Caco-2 (cell line): ENCODE measurements at places on chromosomes 1 and 21. TPM values are rescaled to one million over a fixed set of nuclear protein-coding genes. Genes with fewer than 3 reads are reported as not detected.

- peak overlapping the region; percentile 16 for H3K27ac ChIP-seq
- H3K27me3 ChIP-seq, result no peaks in the 10 kb centered on the region
- H3K4me1 ChIP-seq, result peaks cover 18% of the 10 kb centered on the region
- DNase-seq, result no peak
- no peaks in the 10 kb centered on the region for H3K36me3 ChIP-seq
Measured at GRCh38 chr1:224623743-224624333, 7.7 kb downstream of the CNIH3 start.

DNA sequence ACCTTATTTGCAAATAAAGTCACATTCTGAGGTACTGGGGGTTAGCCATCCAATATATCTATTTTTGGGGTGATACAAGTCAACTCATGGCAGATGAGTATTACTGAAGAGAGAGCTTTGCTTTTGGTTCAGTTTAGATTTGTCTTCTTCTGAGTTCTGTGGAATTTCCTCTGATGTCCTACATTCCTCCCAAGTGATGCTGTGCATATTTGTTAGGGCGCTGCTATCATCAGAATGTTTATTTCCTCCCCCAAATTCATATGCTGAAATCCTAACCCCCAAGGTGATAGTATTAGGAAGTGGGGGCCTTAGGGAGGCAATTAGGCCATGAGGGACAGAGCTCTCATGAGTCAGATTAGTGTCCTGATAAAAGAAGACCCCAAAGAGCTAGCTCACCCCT is 96.2 kb upstream of the WLS start:
- no peak overlapping the region for H3K27ac ChIP-seq
- H3K27me3 ChIP-seq, result no peaks in the 10 kb centered on the region
- no peak overlapping the region for H3K4me3 ChIP-seq

DNA sequence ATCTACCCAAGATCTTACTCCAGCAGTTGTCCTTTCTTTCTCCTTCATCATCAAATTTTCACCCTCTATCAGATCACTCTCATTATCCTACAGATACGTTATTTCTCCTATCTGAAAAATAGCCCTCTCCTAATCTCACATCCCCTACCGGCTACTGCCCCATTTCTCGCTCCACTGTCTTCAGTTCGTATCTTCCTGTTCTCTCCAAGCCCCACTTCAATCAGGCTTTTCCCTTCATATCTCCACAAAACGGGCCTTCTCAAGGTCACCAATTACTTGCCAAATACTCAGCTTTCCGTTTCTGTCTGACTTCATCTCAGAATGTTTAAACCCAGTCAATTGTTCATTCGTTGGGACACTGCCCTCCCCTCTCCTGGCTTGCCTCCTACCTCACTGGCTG is 32.4 kb downstream of the SLC30A1 start:
- no peak overlapping the region for H3K27ac ChIP-seq
- no peaks in the 10 kb centered on the region for H3K27me3 ChIP-seq
- H3K4me3 ChIP-seq, result no peak overlapping the region

DNA sequence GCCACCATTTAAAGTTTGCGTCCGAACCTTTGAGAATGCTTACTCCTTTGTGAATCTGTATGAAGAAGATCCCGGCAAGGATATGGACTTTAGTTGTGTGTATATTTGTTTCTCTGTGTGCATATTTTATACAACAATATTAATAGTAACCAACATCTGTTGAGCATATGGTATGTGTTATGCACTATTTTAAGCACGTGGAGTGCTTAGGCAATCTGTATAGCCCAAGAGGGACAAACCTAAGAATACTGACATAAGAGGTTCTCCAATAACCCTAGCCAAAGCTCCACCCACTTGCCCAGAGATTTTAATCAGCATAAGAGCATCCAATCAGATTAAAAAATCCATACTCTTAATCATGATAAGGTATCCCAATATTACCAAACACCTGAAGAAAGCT is 92.7 kb downstream of the MAB21L3 start:
- H3K4me3 ChIP-seq, result no peak overlapping the region
- H3K4me1 ChIP-seq, result no peaks in the 10 kb centered on the region
- no peaks in the 10 kb centered on the region for H3K27me3 ChIP-seq

GRCh38 chr1:157993147-157993917 is at the start of gene KIRREL1:
Gene KIRREL1, plus strand, starts transcription at chr1:157993645. Its CDS starts 32 bp downstream, at chr1:157993677.
- no peaks in the 10 kb centered on the region for H3K27me3 ChIP-seq
- peak within 1 kb of the TSS; percentile 80 for H3K4me3 ChIP-seq
- no peaks in the 10 kb centered on the region for H3K36me3 ChIP-seq
- peak within 1 kb of the TSS; percentile 96 for H3K27ac ChIP-seq
- DNase-seq, result peak; percentile 71

GRCh38 chr1:119737040-119737682 is 25.4 kb downstream of the PHGDH start:
- no peaks in the 10 kb centered on the region for H3K27me3 ChIP-seq
- H3K4me1 ChIP-seq, result no peaks in the 10 kb centered on the region
- H3K36me3 ChIP-seq, result peaks cover 8% of the 10 kb centered on the region; the same call in 1 of the 2 replicates
- DNase-seq, result no peak
- no peak overlapping the region for H3K4me3 ChIP-seq
- H3K27ac ChIP-seq, result no peak overlapping the region

DNA sequence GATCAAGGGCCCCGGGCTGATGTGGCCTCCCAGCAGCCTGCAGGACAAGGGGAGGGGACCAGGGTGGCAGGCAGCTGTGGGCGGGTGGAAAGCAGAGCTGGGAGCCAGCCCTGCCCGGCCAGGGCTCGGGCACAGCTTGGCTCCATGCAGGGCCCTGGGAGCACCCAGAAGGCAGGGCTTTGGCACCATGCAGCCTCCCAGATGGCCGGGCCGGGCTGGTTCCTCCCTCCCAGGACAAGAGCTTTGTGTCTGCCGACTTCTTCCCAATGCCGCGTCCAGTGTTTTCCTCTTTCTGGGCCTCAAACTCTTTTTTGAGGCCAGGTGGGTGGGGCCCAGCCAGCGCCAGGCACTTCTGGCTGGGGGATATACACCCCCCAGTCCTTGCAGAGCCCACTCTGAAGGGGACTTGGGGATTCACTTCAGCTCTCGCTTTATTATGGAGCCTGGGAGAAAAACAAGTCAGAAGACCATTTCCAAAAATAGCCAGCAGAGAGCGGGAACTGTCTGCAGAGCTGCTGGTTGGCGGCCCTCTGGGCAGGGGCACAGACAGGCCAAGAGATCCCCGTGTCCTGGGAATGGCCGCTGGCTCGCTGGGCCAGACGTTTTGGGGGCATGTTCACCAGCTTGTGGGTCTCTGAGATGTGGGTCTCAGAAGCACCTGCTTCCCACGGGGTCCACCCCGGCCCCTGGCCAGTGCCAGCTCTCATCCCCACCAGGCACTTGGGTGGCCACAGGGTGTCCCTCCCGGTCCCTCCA is 103.8 kb upstream of the ARHGEF16 start:
- DNase-seq, result no peak
- no peak overlapping the region for H3K4me3 ChIP-seq
- H3K27ac ChIP-seq, result no peak overlapping the region
- no peaks in the 10 kb centered on the region for H3K36me3 ChIP-seq
- no peaks in the 10 kb centered on the region for H3K27me3 ChIP-seq
- H3K4me1 ChIP-seq, result peaks cover 24% of the 10 kb centered on the region

- no peaks in the 10 kb centered on the region for H3K27me3 ChIP-seq
- H3K4me3 ChIP-seq, result no peak overlapping the region
- no peak for DNase-seq
- H3K4me1 ChIP-seq, result peaks cover 31% of the 10 kb centered on the region
- no peaks in the 10 kb centered on the region for H3K36me3 ChIP-seq
- H3K27ac ChIP-seq, result no peak overlapping the region
Measured at GRCh38 chr1:150807249-150808023, 624 bp downstream of the CTSK start.

GRCh38 chr1:196317535-196318522 is 290.4 kb downstream of the KCNT2 start:
- no peak overlapping the region for H3K4me3 ChIP-seq
- no peaks in the 10 kb centered on the region for H3K36me3 ChIP-seq
- no peaks in the 10 kb centered on the region for H3K27me3 ChIP-seq
- no peaks in the 10 kb centered on the region for H3K4me1 ChIP-seq
- DNase-seq, result peak; percentile 41

DNA sequence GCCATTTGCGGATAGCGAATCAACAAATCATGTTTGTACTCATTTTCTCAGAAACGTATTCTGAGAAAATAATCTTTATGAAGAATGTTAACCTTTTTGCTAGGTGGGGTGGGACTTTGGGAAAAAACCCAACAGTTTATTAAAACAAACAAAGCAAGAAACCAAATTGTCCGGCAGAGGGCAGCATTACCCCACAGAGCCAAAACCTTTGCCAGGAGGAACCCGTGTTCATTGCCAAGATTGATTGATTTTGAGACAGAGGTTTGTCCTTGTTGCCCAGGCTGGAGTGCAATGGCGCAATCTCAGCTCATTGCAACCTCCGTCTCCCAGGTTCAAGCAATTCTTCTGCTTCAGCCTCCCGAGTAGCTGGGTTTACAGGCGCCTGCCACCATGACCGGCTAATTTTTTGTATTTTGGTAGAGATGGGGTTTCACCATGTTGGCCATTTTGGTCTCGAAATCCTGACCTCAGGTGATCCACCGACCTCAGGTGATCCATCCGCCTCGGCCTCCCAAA is 70.8 kb upstream of the RHOU start:
- no peak overlapping the region for H3K4me3 ChIP-seq
- H3K4me1 ChIP-seq, result peaks cover 8% of the 10 kb centered on the region
- no peaks in the 10 kb centered on the region for H3K36me3 ChIP-seq
- no peaks in the 10 kb centered on the region for H3K27me3 ChIP-seq

DNA sequence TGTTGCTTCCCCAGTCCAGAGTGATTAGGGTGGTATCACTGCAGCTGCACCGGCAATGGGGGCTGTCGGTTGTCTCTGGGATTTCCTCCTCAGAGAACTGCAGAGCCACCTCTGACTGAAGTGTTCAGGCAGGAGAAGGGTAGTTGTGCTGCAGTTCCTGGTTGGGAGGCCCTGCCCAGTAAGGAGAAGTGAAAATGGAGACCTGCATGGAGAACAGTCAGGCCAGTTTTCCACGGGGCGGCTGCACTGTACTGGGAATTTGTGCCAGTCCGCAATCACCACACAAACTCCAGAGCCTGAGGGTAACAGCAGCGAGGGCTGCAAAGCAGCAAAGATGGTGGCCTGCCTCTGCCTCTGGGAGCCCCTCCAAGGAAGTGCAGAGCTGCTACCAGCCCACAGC is 58.1 kb upstream of the CCDC190 start:
- no peak overlapping the region for H3K4me3 ChIP-seq
- no peak for DNase-seq
- peak overlapping the region; percentile 33 for H3K27ac ChIP-seq
- H3K36me3 ChIP-seq, result no peaks in the 10 kb centered on the region
- no peaks in the 10 kb centered on the region for H3K4me1 ChIP-seq
- no peaks in the 10 kb centered on the region for H3K27me3 ChIP-seq

- H3K36me3 ChIP-seq, result no peaks in the 10 kb centered on the region
- no peak overlapping the region for H3K27ac ChIP-seq
- H3K27me3 ChIP-seq, result no peaks in the 10 kb centered on the region
- H3K4me1 ChIP-seq, result no peaks in the 10 kb centered on the region
Measured at GRCh38 chr21:26503414-26503813, 69.7 kb downstream of the CYYR1 start.

- no peaks in the 10 kb centered on the region; the same call in 1 of the 2 replicates for H3K27me3 ChIP-seq
- H3K4me1 ChIP-seq, result no peaks in the 10 kb centered on the region
- no peak overlapping the region for H3K27ac ChIP-seq
- H3K4me3 ChIP-seq, result no peak overlapping the region
- no peaks in the 10 kb centered on the region for H3K36me3 ChIP-seq
- no peak for DNase-seq
Measured at GRCh38 chr1:12107718-12108117, 44.6 kb downstream of the TNFRSF8 start.

- peaks cover 2% of the 10 kb centered on the region; the same call in 1 of the 2 replicates for H3K27me3 ChIP-seq
- DNase-seq, result no peak
- H3K36me3 ChIP-seq, result no peaks in the 10 kb centered on the region
- H3K27ac ChIP-seq, result no peak overlapping the region
- H3K4me1 ChIP-seq, result no peaks in the 10 kb centered on the region
Measured at GRCh38 chr1:36857754-36858153, 176.6 kb downstream of the GRIK3 start.

- H3K27me3 ChIP-seq, result no peaks in the 10 kb centered on the region
- H3K36me3 ChIP-seq, result no peaks in the 10 kb centered on the region
- no peak overlapping the region for H3K27ac ChIP-seq
- no peaks in the 10 kb centered on the region for H3K4me1 ChIP-seq
- no peak overlapping the region for H3K4me3 ChIP-seq
Measured at GRCh38 chr1:34054920-34055319, 110.1 kb downstream of the CSMD2 start.

GRCh38 chr1:64623750-64624191 is 121.1 kb upstream of the RAVER2 start:
- H3K27ac ChIP-seq, result no peak overlapping the region
- no peak overlapping the region for H3K4me3 ChIP-seq
- H3K4me1 ChIP-seq, result no peaks in the 10 kb centered on the region
- DNase-seq, result no peak
- no peaks in the 10 kb centered on the region for H3K27me3 ChIP-seq
- H3K36me3 ChIP-seq, result no peaks in the 10 kb centered on the region

DNA sequence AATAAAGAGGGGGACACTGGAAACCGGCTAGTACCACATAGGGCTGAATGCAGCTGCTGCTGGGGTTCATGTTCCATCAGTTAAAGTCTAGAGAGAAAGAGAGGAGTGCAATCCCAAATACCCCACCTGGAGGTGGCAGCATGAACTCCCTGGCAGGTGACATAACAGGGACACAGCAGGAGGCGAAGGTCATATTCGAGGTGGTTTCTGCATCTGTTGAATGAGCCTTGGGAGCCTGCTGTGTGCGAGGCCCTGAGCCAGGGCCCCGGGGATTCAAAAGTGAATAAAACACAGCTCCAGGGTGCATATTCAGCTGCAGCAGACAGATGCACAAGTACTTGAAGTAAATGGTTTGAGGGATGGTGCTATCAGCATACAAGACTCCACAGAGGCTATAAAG is 456.8 kb downstream of the SETD4 start:
- H3K27ac ChIP-seq, result no peak overlapping the region
- no peaks in the 10 kb centered on the region for H3K36me3 ChIP-seq
- no peak for DNase-seq
- H3K4me3 ChIP-seq, result no peak overlapping the region
- no peaks in the 10 kb centered on the region for H3K4me1 ChIP-seq

GRCh38 chr1:165416876-165417275 is 28.1 kb downstream of the RXRG start:
- no peaks in the 10 kb centered on the region for H3K36me3 ChIP-seq
- no peaks in the 10 kb centered on the region for H3K4me1 ChIP-seq
- H3K4me3 ChIP-seq, result no peak overlapping the region
- no peak overlapping the region for H3K27ac ChIP-seq

DNA sequence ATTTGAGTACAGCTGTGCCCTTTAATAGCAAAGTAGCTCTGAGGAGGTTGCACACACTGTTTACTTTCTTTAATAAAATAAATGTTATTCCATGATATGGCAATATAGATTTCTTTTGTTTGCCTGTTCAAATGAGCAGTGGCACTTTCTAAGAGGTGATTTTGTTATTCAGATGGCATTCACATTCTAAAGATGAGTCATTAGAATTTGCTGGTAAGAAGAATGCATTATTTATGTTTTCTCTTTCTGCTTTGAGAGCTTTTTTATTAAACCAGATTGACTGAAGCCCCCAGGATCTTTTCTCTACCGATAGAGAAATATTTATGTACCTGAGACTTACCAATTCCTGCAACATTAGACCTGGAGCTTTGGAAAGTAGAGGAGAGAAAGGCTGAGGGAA is 11.2 kb upstream of the LEPR start:
- no peak for DNase-seq
- H3K4me1 ChIP-seq, result peaks cover 22% of the 10 kb centered on the region
- no peaks in the 10 kb centered on the region for H3K36me3 ChIP-seq
- H3K27me3 ChIP-seq, result no peaks in the 10 kb centered on the region
- no peak overlapping the region for H3K27ac ChIP-seq

Gene CFAP74
- total RNA-seq, result not detected in 2 replicates

Gene CACHD1
- 16.6 and 18.5 TPM in 2 replicates for total RNA-seq

Gene SELL
- total RNA-seq, result not detected in 2 replicates

Gene RIMS3
- 2.8 and 3.1 TPM in 2 replicates for total RNA-seq

Gene TMEM234
- 11.5 and 12.0 TPM in 2 replicates for total RNA-seq

Gene ERG
- not detected in 2 replicates for total RNA-seq

Gene SPRR2A
- not detected in 2 replicates for total RNA-seq

Gene ZNF648
- total RNA-seq, result not detected in 2 replicates

Gene SPRR1B
- total RNA-seq, result not detected in 2 replicates

Gene COL9A2
- total RNA-seq, result 0.23 and 0.39 TPM in 2 replicates
